BE2C (cell line): ENCODE measurements at places on chromosomes 2 and 18.

- no peak for DNase-seq
These were observed 70.5 kb upstream of the POMC start for GRCh38 chr2:25238920-25239319.

DNA sequence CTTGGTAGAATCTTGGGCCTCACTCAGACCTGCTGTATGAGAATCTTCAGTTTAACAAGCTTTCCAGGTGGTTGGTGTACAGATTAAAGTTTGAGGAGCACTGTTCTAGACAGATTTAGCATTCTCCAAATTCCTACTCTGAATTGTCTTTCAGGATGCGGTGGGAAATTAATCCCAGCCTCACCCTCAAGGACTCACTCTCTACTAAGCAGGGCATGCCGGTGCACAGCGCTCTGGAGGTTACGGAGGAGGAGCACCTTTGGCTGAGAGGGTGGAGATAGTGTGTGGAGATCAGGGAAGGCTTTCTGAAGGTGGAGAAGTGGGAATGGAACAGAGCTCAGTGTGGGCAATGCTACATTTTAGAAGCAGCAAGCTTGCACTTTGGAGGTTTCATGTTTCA, 359.2 kb downstream of the LRATD1 start:
- DNase-seq = no peak

DNA sequence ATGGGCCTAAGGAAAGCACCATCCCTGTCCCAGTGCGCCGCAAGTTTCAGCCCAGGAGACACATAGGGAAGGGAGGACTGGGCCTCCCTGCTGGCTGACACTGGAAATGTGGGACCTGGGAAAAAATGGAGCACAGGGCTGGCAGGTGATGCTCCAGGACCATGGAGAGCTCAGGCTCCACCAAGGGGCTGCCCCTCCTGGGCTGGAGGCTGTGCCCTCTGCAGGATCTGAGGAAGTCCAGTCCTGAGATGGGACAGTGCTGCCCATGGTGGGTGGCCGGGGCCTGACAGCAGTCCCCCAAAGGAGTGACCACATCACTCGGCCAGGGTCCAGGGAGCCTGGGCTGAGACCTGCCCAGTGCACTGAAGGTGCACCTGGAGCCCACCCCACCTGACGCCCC, 108.6 kb upstream of the TEKT4 start:
- no peak for DNase-seq

DNA sequence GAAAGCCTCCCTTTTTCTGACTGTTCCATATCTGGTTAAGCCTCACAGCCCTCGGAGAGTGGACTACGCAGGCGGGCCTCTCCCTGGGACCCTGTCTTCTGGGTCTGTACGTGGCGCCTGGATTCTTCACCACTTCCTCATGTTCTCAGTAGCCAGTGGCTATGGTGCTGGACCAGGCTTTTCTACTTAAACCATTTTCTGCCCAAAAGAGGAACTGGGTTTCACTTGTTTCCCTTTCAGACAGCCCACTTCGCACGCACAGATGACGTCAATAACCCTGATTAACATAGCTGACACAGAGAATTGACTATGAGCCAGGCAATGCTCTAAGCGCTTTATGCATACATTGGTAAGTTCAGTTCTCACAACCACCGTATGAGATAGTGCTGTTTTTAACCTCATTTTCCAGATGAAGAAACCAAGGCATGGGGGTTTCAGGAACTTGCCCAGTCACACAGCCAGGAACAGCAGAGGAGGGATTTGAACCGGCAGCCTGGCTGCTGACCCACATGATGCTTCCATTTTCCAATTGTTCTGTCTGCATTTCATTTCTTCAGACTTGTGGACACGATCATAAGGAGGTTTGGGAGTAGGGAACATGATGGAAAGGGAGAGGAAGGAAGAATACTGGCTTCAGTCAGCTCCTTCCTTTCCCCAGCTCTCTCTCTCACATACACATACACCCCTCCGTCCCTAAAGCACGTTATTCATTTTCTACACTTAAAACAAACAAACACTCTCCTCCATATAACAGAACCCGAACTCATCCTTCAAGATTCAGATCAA, 41.7 kb downstream of the MYOM1 start:
- no peak for DNase-seq

DNA sequence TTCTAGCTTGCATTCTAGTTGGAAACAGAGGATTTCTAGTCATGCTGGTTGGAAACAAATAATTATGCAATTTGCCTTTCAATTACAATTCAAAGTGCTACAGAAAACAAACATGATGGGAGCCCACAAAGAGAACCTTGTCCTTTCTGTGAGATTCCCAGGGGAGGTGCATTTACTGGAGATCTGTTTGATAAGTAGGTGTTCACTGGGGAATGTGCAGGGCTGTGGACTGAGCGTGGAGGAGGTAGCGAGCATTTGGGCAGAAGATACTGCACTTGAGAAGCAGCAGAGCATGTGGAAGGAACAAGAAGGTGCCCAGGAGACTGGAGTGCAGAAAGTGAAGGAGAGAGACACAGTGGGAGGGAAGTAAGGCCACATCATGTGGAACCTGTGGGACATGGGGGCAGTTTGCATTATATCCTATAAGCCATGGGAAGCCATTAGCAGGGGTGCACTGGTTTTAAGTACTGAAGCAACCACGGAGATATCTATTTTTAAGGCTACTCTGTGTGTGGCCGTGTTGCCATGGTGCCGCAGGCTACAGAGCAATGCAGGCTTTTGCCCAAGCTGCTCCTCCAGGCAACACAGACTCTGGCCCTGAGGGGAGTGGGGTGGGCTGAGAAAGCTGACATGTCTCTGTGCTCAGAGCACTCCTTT, 154.0 kb downstream of the ANTXR1 start:
- no peak for DNase-seq

DNA sequence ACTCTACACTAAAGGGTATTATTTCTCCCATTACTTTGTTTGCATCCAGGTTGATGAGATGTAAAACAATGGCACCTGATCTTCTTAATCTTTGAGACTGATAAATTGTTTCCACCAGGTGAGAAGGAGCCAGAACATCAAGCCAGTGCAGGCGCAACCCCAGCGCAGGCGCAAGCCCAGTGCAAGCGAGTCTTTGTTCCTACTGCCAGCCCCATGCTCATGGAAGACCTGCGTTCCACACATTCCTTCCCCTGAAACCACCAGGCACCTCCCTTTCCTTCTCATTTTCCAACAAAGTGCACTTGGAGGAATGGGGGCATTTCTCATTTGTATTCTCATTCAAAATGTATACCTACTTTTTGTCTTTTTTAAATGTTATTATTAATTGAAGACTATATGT, 188.7 kb upstream of the SMAD2 start:
- no peak for DNase-seq

DNA sequence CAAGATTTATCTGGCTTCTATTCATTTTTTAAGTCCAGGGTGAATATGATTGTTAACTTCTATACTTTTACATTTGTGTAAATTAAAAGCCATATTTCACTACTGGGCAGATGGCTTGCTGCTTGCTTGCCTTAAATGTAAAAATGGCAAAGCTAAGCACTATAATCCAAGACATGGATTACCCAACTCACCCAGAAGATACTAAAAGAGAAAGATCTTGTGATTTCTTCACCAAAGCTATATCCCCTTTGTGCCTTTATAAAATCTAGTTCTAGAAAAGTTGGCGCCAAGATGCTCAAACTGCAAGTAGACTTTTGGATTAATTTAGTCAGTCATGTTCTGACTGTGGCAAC, 48.7 kb upstream of the PKDCC start:
- DNase-seq = no peak

GRCh38 chr2:68206793-68207192, 45.5 kb downstream of the PPP3R1 start:
- DNase-seq = no peak

- no peak for DNase-seq
These were observed at the start of gene DQX1 for GRCh38 chr2:74525717-74526648. DQX1 (minus strand) TSS chr2:74526231; CDS start chr2:74525729, 502 bp downstream.

GRCh38 chr18:28177828-28178635, 1.1 kb upstream of the CDH2 start:
- DNase-seq = peak; percentile 83

DNA sequence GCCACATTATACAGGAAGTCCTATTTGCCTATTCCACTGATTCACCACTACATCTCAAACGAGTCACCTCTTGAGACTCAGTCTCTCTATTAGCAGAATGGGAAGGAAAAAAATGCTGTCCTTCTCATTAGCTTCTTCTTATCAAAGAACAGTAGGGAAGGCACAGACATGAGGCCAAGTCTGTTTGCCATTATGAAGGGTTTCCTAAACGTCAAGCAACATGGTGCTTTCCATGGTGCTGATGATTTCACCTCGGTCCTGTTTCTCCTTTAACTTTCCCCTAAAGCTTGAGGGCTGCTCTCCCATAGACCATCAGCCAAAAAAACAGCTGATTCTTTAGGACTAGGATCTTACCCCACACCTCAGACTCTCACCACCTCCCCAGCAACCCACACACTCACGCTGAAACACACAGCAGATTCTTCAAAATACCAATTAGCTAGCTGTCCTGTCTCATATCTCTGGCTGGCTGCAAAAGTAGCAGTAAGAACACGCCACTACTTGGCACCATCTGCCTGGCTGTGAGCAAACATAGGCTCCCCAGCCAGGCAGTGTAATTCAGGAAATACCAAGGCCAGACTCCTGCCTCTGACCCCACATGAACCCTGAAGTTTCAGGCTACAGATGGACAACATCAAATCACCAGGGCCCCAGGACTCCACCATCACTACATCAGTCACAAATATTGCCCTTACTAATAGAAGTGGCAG, 30.5 kb downstream of the GALNT14 start:
- no peak for DNase-seq

GRCh38 chr2:171389780-171390179, 44.0 kb downstream of the METTL8 start:
- no peak for DNase-seq

- DNase-seq = no peak
These were observed 52.0 kb downstream of the FTCDNL1 start for GRCh38 chr2:199798831-199799580.

DNA sequence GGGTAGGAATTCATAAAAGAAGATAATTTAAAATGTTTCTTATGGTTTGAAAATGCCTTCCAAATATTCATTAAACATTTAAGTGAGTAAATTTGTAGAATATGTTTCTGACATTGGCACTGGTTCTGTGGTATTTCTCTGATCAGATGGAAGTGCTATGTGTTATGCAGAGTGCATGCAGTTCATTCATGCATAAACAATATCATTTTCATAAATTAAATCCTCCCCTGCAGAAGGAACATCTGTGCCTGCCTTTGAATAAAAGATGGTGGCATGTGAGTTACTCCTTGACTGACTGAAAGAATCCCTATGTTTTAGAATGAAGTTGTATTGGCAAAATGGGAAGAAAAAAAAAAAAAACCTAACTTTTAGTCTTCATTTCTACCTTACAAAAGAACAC, 5.9 kb downstream of the NEUROD1 start:
- no peak for DNase-seq

DNA sequence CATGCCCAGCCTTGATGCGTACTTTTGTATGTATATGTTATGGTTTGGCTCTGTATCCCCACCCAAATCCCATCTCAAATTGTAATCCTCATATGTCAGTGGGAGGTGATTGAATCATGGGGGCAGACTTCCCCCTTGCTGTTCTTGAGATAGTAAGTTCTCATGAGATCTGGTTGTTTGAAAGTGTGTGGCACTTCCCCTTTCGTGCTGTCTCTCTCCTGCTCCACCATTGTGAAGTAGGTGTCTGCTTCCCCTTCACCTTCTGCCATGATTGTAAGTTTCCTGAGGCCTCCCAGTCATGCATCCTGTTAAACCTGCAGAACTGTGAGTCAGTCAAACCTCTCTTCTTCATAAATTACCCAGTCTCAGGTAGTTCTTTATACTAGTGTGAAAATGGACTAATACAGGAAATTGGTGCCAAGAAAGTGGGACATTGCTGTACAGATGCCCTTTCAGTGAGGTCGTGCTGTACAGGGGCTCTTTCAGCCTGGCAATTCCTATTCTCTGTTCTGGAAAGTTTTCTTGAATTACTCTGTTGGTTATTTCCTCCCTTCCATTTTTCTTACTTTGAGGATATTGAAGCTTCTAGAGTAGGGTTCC, 38.2 kb downstream of the KCMF1 start:
- DNase-seq = no peak

DNA sequence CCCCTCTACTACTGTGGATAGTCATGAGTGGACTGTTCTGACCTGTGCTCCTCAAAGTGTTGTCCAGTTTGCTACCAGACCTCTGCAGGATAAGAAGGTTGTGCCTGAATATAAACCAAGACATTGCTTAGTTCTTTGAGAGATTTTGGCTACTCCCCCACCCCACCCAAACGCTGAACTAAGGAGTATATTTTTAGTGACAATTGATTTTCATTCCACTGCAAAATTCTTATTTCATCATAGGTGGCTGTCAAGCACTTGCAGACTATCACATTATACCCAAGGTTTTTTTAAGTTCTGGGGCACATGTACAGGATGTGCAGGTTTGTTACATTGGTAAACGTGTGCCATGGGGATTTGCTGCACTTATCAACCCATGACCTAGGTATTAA, 13.4 kb downstream of the DUSP19 start:
- DNase-seq = no peak

- no peak for DNase-seq
These were observed 62.6 kb upstream of the HS6ST1 start for GRCh38 chr2:128380961-128381938.

GRCh38 chr18:41391616-41392595, 563.1 kb upstream of the PIK3C3 start:
- peak; percentile 43 for DNase-seq

- no peak for DNase-seq
These were observed 20.0 kb upstream of the RNF149 start for GRCh38 chr2:101328474-101329007.

DNA sequence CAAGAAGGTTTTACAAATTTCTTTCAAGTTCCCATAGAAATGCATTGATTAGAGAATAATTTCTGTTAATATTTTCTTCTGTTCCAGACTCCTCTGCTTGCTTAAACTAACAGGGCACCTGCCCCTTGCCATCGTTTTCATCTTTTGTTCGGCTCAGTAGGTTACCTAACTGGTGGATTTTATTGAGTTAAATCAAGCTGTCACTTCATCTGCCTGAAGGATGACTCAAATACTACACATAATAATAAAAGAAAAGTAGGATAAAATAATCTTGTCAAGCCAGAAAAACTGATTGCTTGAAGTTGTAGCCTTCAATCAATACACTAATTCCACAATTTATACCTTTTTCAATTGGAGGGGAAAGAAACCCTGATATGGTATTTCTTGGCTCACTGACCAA, 234.0 kb downstream of the NR4A2 start:
- no peak for DNase-seq

DNA sequence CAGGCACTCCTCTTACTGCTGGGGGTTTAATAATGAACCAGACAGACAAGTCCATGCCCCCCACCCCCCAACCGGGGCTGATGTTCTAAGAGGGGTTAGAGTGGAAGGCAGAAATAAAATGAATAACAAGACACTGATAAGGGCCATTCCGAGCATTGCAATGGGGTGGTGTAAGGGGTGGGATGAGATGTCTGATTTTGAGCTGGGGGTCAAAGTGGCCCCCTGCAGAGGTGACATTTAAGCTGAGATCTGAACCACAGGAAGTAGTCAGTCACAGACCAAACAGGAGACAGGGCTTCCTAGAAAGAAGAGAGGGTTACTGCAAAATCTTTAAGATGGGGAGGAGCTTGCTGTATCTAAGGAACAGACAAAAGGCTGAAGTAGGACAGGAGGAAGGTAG, 180.6 kb upstream of the SH3BP4 start:
- no peak for DNase-seq
